ENCODE measurements at places on chromosomes 3 and 15. TPM values are rescaled to one million over a fixed set of nuclear protein-coding genes. Genes with fewer than 3 reads are reported as not detected.

GRCh38 chr3:194659778-194660177 lies 12.2 kb downstream of the LSG1 start:
- peaks cover 32% of the 10 kb centered on the region for H3K36me3 ChIP-seq
- no peak for DNase-seq
- peaks cover 9% of the 10 kb centered on the region for H3K4me1 ChIP-seq

DNA sequence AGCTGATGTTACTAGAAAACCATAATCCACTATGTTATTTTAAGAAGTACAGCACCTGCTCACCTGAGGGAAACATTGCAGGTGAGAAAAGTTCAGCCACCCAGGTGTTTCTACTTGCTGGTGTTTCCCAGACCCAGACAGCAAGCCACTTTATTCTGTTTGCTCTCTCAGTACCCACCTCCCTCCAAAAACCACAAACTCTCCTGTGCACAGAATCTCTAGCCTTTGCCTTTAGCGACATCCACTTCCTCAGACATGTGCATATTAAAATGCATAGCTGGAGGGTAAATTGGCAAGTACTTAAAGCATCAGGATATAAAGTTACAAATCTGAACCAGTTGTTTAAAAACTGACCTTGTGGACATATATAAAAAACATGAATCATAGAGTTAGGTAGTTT lies 36.7 kb downstream of the VGLL3 start:
- DNase-seq, result no peak
- H3K4me3 ChIP-seq, result no peak overlapping the region
- H3K4me1 ChIP-seq, result no peaks in the 10 kb centered on the region

DNA sequence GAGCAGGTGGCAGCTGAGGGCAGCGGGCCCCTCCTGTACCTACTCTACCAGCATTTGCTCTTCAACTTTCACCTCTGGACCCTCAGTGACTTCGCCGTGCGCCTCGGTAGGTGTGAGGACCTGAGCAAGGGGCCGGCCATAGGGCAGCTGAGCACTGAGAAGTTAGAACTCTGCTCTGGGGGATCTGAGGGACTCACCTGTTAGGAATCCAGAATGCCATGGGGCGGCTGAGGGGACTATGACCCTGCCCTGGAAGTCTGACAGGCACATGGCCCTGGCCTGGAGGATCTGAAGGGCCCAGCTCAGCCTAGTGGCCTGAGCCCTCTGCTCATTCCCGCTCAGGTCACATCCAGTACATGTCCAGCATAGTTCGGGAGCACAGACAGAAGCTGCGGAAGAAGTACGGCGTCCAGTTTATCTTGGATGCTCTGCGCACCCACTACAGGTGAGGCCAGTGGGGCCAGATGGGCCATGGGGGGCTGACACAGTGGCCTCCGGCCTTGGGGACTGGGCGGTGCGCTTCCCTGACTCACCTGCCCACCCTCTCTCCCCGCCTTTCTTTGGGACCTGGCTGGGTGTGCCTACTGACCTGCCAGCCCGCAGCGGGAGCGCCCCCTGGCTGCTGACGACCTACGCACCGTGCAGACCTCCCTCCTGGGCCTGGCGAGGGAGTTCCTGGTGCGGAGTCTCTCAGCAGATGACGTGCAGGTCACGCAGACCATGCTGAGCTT lies 18.8 kb downstream of the NBEAL2 start:
- H3K4me1 ChIP-seq, result peaks cover 6% of the 10 kb centered on the region
- H3K36me3 ChIP-seq, result peaks cover 39% of the 10 kb centered on the region
- H3K27ac ChIP-seq, result no peak overlapping the region

- no peak overlapping the region for H3K27ac ChIP-seq
- no peak overlapping the region for H3K4me3 ChIP-seq
- H3K36me3 ChIP-seq, result peaks cover 34% of the 10 kb centered on the region
- no peaks in the 10 kb centered on the region for H3K27me3 ChIP-seq
These were observed 122.6 kb downstream of the LRIG1 start for GRCh38 chr3:66378256-66378655.

- DNase-seq, result peak; percentile 89
- H3K36me3 ChIP-seq, result no peaks in the 10 kb centered on the region
- peak overlapping the region; percentile 89 for H3K4me3 ChIP-seq
- H3K27ac ChIP-seq, result peak overlapping the region; percentile 84
These were observed 674 bp downstream of the MSL2 start for GRCh38 chr3:136195258-136196063.

Gene SAMD7
- not detected for total RNA-seq

Gene EPHA6
- not detected for total RNA-seq

Gene RLBP1
- not detected for total RNA-seq

Data from CD8-positive, alpha-beta memory T cell (primary cell).